ENCODE measurements at places on chromosomes 2 and 18. TPM values are rescaled to one million over a fixed set of nuclear protein-coding genes. Genes with fewer than 3 reads are reported as not detected.

The RAB11FIP5 gene
- 58.9 TPM for total RNA-seq

The ROCK2 gene
- 30.0 TPM for total RNA-seq

The IDH1 gene
- 228 TPM for total RNA-seq

The TMEM247 gene
- total RNA-seq: not detected

The DNAH7 gene
- 0.30 TPM for total RNA-seq

The EFR3B gene
- total RNA-seq: 1.4 TPM

The CNTNAP5 gene
- total RNA-seq: not detected

The ABCG8 gene
- not detected for total RNA-seq

The COLEC12 gene
- total RNA-seq: 0.28 TPM

The KCNS3 gene
- 5.5 TPM for total RNA-seq

Measured in smooth muscle cell of the umbilical artery (primary cell).